Fibroblast of skin of scalp (primary cell): ENCODE measurements at places on chromosomes 7 and 10.

DNA sequence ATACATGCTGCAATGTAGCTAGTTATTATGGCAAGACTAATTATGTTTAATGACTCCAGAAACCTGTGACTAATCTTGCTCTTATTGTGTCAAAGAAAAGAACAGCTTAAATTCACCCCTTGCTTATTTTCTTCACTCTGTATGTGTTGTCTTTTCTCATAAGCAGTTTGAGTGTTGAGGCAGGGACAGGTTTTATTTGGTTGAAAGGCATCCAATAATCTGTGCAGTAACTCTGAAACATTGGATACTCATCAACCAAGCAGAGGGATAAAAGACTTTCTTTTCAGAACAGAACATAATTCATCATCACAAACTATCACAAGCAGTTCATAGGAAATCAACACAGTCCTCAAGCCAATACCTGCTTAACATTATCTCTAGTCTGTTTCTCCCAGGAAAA, 797.6 kb upstream of the MBL2 start:
- no peak for DNase-seq

- DNase-seq = peak; percentile 87
Measured at GRCh38 chr10:33901166-33901565, 566.7 kb upstream of the NRP1 start.

DNA sequence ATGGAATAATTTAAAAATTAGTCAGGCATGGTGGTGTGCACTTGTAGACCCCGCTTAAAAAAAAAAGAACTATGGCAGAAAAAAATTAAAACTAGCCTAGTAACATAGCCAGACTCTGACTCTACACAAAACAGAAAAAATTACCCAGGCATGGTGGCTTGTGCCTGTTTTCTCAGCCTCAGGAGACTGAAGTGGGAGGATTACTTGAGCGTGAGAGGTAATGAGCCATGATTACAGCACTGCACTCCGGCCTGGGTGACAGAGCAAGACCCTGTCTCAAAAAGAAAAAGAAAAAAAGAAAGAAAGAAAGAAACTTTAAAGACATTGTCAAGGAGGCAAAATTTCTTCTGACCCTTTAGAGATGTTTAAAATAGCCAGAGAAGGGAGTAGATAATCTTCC, 109.0 kb upstream of the TMEM106B start:
- DNase-seq = no peak

DNA sequence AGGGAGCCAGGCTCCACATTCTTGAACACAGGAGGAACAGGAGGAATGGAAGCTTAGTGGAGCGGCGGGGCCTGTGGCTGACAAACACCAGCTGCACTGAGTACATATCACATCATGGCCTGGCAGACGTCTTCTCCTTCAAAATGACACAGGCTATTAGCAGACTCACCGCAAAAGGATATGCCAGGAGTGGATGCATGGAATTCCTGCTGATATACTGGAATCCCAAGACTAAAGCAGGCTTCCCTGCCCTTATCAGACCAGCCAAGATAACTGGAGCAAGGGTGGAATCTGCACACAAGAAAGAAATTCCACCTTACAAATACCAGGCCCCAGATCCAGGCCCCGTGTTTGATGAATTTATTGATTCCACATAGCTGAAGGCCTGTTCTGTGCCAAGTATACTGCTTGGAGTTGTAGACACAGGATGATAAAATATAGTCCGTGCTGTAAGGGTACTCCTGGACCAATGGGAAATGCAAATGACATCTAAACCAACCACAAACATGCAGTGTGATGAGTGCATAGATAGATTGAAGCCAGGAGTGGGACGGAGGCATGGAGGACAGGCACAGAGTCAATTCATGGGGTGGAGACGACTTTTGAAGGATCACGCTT, 480.5 kb upstream of the ZMIZ1 start:
- DNase-seq = peak; percentile 68

DNA sequence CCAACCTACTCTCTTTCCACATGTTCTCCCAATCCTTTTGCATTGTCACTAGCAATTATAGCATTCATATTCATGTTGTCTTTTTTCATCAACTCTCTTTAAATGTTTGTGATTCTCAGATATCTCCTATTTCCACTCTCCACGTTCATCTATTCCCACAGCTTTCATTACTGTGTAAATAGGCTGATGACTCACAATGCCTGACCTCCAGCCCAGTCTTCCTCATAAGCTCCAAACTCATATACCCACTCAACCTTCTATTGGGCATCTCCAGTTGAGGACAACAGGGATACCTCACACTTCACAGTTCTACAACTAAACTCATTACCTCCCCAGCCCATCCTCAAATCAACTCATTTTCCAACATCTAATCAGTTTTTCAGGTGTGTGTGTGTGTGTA, 194.1 kb downstream of the DGKI start:
- DNase-seq = peak; percentile 27

DNA sequence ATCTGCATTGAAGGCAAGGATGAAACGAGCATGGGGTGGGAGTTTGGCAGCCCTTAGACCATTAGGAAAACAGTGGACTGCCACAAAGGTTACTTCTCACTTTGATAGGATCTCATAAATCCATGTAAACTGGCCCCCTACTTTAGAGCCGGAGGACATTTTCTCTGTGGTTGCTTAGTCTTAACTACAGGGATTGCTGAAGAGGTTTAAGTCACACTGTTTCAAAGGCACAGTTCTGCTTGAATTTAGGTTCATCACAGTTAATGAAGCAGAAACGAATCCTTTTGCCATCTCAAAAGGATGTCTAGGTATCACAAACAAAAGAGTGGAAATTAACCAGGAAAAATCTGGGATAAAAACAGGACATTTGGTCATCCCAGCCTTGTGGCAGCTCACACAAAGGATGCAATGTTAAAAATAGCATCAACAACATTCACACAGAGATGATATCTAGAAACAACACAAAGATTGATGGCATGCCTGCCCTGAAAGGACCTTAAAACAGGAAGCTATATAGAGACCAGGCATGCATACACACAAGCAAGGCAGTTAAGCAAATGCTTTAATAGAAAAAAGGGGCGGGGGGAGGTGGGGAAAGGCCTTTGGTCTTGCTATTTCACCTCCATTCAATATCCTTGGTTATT, 74.0 kb downstream of the DOCK4 start:
- no peak for DNase-seq

DNA sequence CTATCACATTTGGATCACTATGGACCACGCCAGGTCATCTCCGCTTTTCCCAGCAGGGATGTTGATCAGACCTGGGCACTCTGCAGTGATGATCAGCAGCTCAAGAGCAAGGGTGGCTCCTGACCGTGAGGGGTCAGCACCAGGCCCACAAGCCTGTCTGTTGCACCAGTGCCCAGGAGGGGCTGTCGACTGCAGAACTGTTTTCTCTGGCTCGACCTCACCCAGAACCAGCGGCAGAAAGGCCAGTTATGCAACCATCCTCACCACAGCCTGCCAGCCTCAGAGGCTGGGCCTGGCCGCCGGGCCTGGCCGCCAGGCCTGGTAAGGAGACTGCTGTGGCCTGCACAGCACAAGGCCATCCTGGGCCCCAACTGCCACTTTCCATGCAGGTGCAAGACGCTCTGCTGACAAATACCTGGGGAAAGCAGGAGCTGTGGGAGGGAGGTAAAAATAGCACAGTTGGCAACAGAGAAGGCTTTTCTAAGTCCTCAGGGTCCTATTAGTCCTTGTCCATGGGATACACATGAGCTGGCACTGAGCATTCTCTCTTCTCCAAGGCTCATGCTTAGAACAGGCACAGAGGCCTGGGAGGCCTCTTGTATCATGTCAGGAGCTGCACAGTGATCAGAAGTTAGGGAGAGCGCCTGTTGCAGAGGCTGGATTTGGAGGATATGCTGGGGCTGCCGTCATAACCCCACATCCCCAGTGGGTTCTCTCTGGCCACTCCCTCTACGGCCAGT, 17.5 kb downstream of the KCNMA1 start:
- DNase-seq = no peak

GRCh38 chr10:86253091-86254072, 113.2 kb downstream of the GRID1 start:
- DNase-seq = no peak

DNA sequence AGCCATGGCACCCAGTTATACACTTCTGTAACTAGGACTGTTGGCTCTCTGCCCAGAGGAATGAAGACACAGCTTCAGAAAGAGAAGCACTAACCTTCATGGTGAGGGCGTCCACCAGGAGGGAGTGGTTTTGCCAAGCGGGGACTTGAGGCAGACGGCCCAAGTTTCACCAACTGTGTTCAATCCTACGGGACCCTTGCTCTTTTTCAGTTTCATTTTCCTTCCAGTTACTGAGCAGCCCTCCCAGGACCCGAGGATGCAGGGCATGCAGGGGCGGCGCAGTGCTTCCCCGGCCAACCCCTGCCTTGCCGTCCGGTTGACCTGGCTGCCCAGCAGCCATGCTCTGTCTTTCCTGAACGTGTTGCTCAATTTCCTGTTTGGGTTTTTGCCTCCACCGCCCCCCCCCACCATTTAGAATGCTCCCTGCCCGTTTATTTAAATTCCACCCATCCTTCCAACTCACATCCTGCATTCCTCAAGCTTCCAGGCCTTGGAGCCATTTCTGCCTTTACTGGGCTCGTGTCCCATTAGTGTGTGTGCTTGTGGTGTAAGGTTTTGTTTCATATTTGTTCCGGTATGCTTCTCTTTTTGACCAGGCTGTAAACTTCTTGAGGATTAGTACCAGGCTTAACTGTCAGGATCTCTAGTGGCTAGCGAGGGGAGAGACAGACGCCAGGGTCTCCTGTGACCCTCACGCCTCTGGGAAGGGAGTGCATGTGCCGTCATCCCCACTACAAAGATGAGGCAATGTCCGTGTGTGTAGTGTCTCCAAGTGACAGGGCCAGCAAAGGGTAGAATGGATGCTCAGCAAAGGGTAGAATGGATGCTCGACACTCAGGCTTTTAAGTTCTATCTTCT, 31.6 kb downstream of the IL15RA start:
- peak; percentile 94 for DNase-seq

DNA sequence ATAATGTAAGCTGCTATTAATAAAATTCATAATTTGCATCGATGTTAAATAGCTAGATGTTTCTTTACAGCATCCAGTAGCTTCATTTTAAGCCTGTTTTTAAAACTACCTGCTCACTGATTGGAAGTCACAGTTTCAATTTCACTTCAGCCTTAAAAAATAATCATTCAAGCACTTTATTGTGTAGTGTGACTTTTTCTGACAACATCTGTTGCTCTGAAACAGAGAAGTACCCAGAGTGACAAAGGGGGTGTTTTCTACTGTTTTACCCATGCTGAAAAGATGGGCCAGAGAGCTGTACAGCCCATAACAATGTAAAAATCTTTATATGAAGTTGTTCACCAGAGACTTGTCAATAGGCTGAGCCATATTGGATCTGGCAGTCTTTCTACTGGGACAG, 437.2 kb downstream of the MDFIC start:
- DNase-seq = no peak

- peak; percentile 45 for DNase-seq
Measured at GRCh38 chr7:30796105-30796869, 25.1 kb downstream of the MINDY4 start.

DNA sequence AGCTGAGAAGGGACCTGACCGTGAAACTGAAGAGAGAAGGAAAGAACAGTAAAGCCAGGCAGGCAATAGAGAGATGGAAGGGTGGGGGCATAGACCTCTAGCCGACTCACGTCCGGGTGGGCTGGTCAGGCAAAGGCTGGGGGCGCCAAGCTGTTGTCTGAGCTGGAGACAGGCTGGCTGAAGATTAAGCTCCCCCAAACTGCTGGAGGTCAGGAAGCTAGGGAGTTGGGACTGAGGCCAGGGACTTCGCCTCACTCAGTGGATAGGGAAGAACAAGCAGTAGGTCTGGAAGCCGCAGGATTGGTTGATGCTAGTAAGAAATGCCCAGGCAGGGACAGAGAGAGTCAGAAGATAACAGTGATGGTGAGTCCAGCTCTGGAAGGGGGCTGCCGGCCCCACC, 5.3 kb downstream of the PITX3 start:
- no peak for DNase-seq

DNA sequence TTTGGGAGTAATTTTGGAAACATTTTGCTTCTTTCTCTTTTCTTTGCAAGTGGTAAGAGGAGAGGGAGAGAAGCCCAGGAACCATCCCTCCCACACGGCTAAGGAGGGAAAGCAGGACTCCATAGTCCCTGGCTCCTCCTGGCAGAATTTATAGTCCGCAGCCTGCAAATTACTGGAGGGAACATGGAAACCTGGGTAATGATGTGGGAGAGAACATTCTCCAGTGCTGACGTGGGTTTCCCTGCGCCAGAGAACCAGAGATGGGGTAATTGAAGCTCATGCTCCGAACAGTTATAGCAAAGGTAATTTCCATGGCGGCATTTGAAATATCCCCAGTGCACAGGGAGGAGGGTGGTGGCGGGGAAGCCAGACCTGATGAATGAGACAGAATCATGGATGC, 320.4 kb downstream of the RPS24 start:
- DNase-seq = no peak

GRCh38 chr7:512541-513311, 6.9 kb downstream of the PDGFA start:
- no peak for DNase-seq

DNA sequence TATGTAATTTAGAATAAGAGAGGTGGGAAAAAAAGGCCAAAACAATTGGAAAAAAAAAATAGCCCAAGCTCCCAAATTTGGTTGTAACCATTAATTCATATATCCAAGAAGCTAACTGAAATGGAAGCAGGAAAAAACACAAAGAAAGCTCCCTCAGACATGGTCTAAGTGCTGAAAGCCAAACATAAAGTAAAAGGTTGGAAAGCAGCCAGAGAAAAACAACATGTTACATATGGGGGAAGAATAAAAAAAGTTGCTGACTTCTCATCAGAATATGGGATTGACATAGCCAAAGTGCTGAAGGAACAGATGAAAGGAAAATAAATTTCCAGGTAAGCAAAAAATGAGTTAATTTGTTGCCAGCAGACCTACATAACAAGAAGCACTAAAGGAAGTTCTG, 40.3 kb downstream of the PDZD8 start:
- peak; percentile 5 for DNase-seq

- DNase-seq = peak; percentile 42
Measured at GRCh38 chr7:129431911-129432643, 2.2 kb upstream of the STRIP2 start.

DNA sequence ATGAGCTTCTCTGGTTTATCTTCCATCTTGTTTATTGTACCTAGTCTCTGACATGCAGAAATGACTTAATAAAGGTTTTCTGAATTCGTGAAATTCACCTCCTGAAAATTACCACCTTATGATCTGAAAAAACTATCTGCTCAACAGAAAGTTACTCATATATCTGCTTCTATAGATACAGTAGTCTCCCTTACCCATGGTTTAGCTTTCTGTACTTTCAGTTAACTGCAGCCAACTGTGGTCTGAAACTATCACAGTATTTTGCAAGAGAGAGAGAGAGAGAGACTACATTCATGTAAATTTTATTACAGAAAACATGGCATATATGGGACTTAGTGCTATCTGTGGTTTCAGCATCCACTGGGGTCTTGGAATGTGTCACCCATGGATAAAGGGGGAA, 909.0 kb upstream of the C7orf33 start:
- DNase-seq = no peak

GRCh38 chr10:14468726-14469125, 138.0 kb upstream of the FRMD4A start:
- DNase-seq = no peak
